ENCODE measurements at places on chromosomes 5 and 9.

GRCh38 chr9:135559606-135560005, 1.9 kb upstream of the PAEP start:
- DNase-seq = no peak

- no peak for DNase-seq
Measured at GRCh38 chr5:33934176-33934575, 2.0 kb upstream of the RXFP3 start.

GRCh38 chr9:89491694-89492093, 6.2 kb downstream of the SEMA4D start:
- peak; percentile 34 for DNase-seq

DNA sequence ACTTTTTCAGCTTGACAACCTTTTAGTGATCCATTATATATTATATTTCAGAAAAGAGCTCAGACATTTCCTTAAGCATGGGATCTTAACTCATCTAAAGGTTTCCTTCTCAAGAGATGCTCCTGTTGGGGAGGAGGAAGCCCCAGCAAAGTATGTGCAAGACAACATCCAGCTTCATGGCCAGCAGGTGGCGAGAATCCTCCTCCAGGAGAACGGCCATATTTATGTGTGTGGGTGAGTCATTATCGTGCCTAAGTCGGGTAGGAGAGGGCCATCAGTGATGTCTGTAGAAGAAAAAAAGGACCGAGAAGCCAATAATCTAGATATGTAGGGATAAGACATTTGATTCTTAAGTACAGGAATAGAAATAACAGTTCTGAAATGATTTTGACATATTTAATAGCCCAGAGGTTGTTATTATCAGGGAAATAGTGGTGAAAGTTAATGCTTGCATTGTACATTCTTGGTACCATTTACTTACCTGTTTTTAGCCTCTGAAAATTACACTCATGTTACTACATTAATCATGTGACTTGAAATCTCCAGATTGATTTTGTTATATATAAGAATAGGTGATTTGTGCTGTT, 28.2 kb downstream of the MTRR start:
- peak; percentile 17 for DNase-seq

GRCh38 chr9:116899337-116900006, 212.4 kb downstream of the TRIM32 start:
- DNase-seq = no peak

GRCh38 chr5:55231029-55231918, 2.1 kb downstream of the CCNO start:
- DNase-seq = peak; percentile 20

GRCh38 chr9:16154521-16155078, 601.8 kb downstream of the CCDC171 start:
- DNase-seq = no peak

DNA sequence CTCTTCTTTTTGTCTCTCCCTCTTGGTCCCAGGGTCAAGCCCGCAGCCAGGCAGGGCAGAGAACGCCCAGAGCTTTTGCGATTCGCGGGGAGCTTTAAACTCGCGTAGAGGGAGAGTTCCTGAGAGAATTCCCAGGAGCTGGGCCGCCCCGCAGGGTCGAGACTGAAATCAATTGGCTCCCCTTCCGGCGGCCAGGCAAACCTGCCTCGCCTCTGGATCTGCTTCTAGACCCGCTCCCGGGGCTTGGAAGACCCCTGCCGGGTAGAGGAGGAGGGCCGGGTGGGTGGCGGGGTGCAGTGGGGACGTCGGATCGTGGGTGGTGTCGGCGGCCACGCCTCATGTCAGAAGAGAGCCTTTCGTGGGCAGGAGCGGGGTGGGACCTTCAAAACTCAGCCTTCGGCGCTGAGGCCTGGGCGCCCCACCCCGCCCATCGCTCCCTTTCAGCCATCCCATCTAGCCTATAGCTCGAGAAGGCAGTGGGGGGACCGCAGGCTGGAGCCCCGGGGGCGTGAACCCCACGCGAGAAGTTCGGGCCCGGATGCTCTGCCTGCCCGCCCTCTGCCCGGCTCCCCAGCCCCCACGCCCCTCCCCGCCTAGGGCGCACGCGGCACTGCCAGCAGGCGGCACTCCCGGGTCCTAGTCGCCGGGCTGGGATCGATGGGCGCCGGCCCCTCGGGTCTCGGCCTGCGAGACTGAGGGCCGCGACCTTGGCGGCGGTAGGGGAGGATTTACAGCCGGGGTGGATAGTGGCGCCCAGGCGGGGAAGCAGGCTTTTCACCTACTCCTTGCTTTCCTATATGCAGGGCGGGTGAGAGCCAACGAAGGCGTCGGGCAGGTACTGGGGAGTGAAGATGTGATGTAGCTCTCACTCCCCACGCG, 6.1 kb downstream of the PRDM6 start:
- no peak for DNase-seq

DNA sequence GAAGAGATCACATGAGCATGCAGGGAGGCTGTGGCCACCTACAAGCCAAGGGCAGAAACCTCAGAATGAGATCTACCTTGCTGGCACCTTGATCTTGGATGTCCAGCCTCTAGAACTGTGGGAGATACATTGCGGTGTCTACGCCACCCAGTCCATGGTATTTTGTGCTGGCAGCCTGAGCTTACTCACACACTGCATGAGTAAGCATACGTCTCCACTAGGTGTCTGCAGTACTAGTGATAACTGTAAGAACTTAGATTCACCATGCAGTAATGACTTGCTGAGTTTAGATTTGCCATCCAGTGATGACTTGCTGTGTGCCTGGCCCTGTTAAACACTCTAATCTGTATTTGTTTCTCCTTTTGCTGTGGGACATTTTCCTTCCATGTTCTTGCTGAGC, 417.7 kb downstream of the GADD45G start:
- no peak for DNase-seq

GRCh38 chr5:117463881-117464570, 889.4 kb upstream of the SEMA6A start:
- DNase-seq = no peak

DNA sequence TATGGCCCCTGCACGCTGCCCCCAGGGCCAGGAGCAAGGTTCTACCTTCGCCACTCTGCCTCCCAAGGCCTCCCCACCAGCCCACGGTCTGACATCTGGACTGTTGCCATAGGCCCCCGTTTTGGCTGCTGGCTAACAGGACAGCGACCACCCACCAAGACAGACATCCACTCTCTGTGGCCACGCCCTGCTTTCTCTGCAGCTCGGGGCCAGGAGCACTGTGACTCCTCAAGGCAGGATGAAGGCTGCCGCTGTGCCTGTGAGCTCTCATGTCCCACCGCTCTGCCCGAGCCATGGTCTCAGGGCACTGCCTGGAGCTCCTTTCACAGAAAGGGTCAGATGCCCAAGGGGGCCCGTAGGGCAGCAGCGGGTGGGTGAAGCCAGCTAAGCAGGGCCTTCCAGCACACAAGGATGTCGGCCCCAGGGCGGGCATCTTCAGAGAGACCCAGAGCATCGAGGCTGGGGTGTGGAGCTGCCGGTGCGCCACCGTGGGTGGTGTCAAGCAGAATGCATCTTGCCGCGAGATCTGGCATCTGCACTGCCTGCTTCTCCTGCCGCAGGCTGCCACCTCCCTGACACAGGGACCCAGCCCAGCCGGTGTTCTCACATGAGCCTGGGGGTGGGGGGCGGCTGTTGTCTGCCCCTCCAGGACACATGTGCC, 92.2 kb upstream of the ADAMTS2 start:
- no peak for DNase-seq

DNA sequence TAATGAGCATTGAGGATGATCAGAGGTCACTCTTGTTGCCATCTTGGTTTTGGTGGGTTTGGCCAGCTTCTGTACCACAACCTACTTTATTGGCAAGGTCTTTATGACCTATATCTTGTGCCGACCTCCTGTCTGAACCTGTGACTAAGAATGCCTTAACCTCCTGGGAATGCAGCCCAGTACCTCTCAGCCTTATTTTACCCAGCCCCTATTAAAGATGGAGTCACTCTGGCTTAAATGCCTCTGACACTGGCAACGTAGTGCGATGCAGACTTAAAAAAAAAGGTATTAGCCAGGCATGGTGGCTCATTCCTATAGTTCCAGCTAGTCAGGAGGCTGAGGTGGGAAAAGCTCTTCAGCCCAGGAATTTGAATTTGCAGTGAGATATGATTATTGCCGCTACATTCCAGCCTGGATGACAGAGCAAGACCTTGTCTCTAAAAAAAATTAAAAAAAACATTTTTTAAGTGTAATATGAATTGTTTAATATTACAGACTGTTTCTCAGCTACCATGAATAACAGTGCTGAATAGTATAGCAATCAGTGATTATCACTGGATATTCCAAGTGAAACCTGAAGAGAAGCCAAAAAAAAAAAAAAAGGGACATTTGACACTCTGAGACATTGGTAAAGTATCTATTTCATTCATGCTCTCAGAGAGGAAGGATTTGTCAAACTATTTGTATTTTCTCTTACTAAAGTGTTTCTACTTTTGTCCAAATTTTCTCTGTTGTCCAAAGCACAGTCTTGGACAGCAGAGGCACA, 18.3 kb upstream of the STOM start:
- DNase-seq = no peak

- no peak for DNase-seq
Measured at GRCh38 chr9:94005272-94005901, 50.2 kb upstream of the BARX1 start.

- no peak for DNase-seq
Measured at GRCh38 chr9:76378367-76379073, 15.7 kb downstream of the RFK start.

- no peak for DNase-seq
Measured at GRCh38 chr9:129150672-129151211, 27.3 kb downstream of the IER5L start.

DNA sequence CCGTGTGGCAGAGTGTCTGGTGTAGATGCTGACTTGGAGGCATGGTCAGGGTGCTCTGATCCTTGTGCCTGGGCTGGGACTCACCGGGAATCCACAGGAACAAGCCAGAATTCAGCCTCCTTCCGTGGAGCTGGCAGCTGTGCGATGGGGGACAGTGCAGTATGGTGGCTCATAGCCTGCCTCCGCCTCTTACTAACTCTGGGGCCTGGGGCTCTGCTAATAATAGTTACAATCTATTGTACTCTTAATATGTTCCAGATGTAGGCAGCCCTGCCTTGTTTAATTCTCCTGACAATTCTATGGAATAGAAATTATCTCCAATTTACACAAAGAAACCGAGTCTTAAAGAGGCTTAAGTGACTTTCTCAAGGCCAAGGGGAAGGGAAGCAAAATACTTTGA, 77.6 kb downstream of the PCDH1 start:
- DNase-seq = no peak

DNA sequence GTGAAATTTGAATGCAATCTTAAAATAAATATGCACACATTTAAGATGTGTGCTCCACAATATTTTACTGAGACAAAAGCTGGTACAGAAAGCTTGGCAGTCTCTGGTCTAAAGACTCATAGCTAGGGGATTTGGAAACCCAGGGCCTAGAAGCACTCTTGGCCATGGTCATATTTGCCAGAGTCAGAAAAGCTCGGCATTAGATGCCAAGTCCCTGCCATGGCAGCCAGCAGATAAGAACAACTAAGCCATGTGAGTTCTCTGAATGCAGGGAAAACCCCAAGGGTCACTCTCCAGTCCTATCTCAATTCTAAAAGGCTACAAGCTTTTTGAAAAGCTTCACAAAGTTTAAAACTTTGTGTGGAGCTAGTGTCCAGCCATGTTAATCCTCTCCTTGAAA, 119.5 kb downstream of the FAM114A2 start:
- DNase-seq = no peak

Measured in stimulated activated naive CD4-positive, alpha-beta T cell treated with Interleukin-2 at 50 U/mL for 16 hours (primary cell).